GOT3 (cell line): ENCODE measurements at places on chromosomes 1 and 21.
A peak's percentile ranks its signal among the peaks of the same experiment; 100 is the strongest.

DNA sequence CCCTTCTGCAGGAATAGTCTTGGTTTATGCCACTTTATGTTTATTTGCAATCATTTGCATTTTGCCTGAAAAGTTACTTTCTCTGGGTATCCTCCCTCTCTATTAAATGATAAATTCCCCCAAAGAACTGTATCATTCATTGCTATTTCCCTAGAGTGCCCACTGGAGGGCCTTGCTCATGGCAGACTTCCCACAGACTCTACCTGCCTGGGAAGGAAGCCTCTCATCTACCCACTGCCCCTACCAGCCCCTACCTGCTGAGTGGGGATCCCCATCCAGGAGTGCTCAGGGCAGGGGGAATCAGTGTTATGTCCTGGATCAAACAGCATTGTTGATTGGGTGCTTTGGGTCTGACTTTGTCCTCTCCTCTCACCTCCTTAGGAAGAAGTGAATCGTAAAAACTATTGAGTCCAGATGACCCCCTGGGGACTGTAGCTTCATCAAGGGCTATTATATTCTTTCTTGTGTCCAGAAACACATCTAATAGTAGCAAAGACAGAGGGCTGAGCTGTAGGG, 6.8 kb upstream of the LRRN2 start:
- no peak for DNase-seq

DNA sequence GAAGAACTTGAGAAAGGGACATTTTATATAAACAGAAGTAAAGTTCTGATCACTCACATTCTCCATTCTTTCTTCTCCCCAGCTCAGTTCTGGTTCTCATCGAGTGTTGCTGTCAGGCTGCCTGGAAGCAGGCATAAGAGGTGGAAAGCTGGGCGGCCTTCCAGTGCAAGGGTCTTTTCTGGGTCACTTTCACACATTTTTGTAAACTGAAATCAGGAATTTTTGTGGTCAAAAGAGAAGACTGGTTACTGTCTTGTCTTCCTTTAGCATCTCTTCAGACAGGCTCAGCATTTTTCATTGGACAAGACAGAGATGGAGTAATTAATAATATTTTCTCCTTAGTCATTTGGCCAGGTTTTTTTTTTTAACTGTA, 93.7 kb downstream of the CTH start:
- no peak for DNase-seq

- DNase-seq: no peak
Measured at GRCh38 chr1:34866762-34867109, 7.2 kb upstream of the SMIM12 start.

GRCh38 chr1:245583575-245584330, 429.0 kb downstream of the KIF26B start:
- DNase-seq: no peak

GRCh38 chr1:185670187-185670627, 64.0 kb upstream of the HMCN1 start:
- no peak for DNase-seq

DNA sequence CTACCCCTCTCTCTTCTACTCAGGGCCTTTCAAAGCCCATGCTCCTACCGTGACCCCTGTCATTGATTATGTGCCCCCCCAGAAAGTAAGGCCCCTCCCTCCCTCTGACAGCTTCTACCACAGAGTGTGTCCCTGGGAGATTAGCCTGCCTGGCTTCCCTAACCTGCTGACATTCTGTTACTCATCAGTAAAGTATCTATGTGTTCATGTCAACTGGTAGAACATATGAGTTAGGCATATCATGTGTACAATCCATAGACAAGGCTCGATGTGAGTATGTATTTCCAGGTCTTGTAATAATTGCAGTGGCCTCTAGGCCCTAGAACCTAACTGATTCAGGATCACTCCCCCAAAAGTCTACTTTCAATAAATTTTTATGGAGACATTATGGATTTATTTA, 120.0 kb downstream of the GIPC2 start:
- no peak for DNase-seq

- no peak for DNase-seq
Measured at GRCh38 chr1:34739613-34740012, 15.2 kb upstream of the GJB5 start.

DNA sequence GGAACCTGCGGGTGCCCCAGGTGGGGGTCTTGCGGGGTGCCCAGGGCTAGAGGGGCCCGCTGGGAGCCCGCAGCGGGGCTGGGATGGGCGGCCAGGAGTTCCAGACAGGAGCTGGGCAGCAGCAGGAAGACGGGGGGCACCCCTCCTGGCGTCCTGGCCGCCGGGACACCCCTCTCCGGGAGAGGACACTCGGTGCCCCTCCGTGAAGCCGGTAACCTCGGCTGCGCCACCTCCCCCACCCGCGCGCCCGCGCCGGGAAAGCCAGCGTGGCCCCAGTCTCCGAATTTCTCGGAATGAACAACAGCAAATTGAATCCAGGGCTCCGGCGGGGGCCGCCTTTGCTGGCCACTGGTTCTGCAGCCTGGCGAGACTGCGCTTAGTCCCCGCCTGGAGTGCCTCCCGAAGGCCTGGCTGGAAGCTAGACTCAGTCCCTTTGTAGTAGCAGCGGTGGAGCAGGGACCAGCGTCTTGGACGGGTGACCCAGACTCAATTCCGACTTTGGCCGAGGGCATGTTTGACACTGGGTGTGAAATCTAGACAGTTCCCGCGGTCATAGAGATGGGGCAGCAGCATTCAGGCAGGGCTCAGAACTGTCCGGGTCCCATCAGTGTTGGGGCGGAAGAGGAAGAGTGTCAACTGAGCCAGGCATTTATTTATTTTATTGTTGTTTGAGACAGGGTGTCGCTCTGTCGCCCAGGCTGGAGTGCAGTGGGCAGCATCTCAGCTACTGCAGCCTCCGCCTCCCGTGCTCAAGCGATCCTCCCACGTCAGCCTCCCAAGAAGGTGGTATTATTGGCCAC, 773 bp downstream of the IFNGR2 start:
- DNase-seq: no peak

GRCh38 chr21:32958288-32959002, 67.3 kb upstream of the OLIG2 start:
- no peak for DNase-seq

- DNase-seq: no peak
Measured at GRCh38 chr1:160752406-160752805, 13.4 kb downstream of the SLAMF7 start.

DNA sequence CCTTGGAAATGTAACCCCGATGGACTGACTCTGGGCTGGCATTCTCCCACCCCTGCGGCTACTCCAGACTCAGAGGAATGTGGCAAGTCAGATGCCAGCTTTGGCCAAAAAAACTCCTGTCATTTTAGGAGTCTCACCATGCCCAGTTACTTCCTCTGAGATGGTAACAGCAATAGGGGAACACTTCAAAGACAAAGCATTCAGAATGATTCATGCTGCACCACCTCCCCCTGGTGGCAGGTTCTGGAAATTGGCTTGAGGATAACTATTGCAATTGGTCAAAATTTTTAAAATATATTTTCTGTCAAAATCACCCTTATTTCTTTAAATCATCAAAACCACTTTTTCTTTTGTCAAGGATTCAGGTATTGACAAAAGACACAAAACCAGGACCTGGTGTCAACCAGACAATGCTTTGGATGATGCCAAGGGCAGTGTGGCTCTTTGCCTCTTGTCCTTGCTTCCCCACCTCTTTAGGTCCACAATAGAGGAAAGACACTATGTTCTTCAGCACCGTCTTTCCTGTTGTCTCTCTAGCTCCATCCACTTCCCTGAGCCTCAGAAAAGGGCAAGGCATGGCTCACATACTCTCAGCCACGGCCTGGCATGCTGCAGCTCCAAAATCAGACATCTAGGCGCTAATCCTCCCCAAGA, 9.9 kb upstream of the CDCA8 start:
- DNase-seq: peak; percentile 25

DNA sequence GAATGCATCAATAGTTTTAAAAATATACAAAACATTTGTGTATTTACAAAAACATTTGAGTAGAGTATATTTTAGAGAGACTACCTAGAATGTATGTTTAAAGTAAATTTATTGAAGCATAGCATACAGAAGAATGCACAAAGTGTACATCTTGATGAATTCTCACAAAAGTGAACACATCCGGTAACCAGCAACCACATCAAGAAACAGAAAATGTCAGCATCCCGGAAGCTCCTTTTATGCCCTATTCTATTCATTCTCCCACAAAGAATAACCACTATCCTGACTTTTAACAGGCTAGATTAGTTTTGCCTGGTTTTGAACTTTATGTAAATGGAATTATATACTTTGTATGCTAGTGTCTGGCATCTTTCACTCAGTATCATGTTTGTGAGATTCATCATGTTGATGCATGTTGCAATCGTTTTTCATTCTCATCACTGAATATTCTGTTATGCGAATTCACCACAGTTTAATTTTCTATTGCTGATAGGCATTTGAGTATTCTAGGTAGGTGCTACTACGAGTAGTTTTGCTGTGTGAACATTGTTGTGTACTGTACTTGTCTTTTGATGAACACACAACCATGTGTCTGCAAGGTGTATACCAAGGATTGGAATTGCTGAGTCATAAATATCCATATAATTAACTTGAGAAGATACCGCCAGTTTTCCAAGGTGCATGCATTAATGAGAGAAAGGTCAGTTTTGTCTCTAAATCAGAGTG, 75.4 kb downstream of the CACHD1 start:
- DNase-seq: no peak

DNA sequence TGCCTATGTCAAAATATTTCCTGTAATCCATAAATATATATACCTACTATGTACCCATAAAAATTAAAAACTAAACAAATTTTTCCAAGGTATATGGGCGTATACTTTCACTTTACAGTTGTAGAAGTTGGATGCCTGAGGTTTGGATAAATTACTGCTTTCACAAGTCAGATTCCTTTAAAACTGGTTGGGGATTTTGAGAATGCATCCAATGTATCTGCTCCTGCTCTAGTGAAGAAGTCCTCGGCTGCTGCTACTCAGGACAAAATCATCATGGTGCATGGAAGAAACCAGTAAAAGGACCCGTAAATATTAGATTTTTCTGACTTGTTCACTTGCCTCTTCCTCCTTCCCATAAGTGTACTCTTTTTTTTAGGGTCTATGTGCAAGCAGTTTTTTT, 841.1 kb downstream of the USP25 start:
- DNase-seq: no peak

- no peak for DNase-seq
Measured at GRCh38 chr1:232982238-232982944, 32.0 kb downstream of the NTPCR start.

GRCh38 chr1:4268262-4268888, 368.3 kb upstream of the C1orf174 start:
- no peak for DNase-seq

- no peak for DNase-seq
Measured at GRCh38 chr1:186828611-186829454, at the start of gene PLA2G4A. PLA2G4A (plus strand) TSS chr1:186828949; CDS start chr1:186854355, 25,406 bp downstream.

DNA sequence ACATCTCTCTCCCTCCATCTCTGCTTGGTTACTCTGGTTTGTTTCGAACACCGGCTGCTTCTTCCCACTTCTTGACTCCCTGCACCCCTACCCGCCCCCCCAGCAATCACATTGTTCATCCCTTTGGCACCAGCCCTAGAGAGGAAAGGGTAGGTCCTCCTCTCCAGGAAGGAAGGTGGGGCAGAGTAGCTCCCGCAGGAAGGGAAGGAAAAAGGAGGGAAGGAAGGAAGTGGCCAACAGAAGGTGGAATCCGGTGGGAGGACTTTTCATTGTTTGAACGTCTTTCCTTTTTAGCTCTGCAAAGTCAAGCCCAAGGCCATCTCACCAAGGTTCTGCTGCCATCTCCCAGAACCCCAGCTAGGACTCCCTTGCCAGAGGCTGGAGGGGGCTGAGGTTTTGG, 18.0 kb downstream of the IER5 start:
- DNase-seq: no peak

- DNase-seq: no peak
Measured at GRCh38 chr1:108663074-108663473, 2.2 kb upstream of the HENMT1 start.

GRCh38 chr1:27804791-27805190, 25.8 kb upstream of the PPP1R8 start:
- DNase-seq: no peak

- no peak for DNase-seq
Measured at GRCh38 chr1:50796272-50796671, 163.8 kb downstream of the FAF1 start.

DNA sequence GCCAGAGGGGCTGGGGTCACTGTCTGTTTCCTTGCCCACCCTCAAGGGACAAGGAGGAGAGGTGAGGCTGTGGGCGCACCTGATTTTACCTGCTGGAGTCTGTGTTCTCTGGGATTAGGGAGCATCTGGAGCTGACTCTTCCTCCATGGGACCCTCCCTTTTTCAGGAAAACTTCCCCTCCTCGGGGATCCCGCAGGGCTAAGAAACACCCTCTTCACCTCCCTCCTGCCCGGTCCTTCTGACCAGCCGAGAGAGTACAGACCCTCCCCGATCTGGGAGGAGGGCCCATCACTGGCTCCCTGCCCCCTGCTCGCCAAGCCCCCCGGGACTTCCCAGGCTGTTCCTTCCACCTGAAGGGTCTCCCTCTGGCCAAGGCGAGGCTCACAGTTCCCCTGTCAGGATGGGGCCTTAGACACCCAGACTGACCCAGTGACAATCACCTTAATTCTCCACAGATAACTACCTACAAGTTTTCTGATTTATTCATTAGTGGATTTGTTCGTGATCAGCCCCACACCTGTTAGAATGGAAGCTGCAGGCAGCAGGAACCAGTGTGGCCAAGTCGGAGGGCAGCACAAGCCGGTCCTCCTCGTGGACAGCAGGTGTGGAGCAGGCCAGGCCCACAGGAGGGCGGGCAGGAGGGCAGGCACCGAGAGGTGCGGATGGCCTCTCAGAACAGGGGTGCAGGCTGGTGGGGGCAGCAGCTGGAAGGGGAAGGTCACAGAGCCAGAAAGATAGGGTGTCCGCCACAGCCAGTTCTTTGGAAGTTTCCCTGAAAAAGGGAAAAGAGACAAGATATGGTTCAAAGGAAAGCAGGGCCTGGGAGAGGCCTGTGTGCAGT, 15.9 kb upstream of the SAMD11 start:
- no peak for DNase-seq

- DNase-seq: no peak
Measured at GRCh38 chr1:225908773-225909172, 15.3 kb downstream of the PYCR2 start.

DNA sequence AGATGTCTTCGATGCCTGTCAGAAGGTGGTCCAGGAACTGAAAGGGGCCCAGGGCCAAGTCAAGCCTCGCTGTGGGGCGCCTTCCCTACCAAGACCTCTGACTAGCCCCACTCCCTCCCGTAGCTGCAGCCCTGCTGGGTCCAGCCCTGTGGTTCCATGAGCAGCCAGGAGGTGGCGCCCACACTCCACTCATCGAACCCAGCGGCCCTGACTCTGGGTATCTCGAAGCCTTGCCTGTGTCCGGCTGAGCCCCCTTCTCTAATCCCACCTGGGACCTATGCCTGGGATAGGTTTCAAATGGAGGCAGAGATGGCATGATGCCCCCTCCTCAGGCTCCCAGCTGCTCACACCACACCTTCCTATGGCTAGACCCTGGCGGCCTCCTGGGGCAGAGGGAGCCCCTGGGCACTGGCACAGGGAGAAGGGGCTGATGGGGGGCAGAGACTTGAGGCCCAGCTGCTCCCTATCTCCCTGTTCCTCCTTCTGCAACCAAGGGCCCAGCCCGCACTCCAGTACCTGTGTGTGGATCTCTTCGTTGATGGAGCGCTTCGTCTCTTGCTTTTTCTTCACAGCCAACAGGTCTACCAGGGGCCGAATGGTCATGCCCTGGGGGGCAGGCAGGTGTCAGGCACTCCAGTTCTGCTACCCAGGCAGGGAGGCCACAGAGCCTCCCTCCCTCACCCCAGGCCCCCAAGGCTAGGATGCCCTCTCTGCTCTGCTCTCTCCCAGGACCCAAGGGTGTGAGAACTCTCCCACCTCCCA, 52.0 kb downstream of the SLC9A1 start:
- DNase-seq: peak; percentile 32

- no peak for DNase-seq
Measured at GRCh38 chr1:181504399-181504842, 21.1 kb downstream of the CACNA1E start.

- DNase-seq: no peak
Measured at GRCh38 chr21:14376854-14377253, 6.1 kb downstream of the HSPA13 start.
